Fibroblast of the aortic adventitia (primary cell): ENCODE measurements at places on chromosomes 5 and 9. TPM values are rescaled to one million over a fixed set of nuclear protein-coding genes. Genes with fewer than 3 reads are reported as not detected.

The ABLIM3 gene
- 13.9 and 24.9 TPM in 2 replicates for total RNA-seq

The GLRA1 gene
- total RNA-seq = not detected in 2 replicates

The LCN9 gene
- total RNA-seq = not detected in 2 replicates

The ANKH gene
- total RNA-seq = 36.0 and 82.2 TPM in 2 replicates

DNA sequence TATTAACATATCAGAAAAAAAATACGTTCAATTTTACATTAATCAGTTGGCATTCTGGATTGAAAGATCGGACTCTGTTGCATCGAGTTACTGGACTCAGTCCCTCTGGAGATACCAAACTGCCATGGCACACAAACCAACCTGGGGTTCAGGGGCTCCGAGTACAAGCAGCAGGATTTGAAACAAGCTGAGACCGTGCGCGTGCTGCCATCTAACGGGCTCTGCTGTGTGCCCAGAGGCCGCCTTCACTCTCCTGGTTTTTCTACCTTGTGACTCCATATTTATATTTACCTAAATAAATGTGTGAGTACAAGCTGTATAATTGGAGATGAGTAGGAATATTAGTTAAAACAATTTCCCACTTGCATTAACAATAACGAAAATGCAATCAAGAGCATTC lies 48.2 kb downstream of the ANXA1 start:
- DNase-seq = no peak

DNA sequence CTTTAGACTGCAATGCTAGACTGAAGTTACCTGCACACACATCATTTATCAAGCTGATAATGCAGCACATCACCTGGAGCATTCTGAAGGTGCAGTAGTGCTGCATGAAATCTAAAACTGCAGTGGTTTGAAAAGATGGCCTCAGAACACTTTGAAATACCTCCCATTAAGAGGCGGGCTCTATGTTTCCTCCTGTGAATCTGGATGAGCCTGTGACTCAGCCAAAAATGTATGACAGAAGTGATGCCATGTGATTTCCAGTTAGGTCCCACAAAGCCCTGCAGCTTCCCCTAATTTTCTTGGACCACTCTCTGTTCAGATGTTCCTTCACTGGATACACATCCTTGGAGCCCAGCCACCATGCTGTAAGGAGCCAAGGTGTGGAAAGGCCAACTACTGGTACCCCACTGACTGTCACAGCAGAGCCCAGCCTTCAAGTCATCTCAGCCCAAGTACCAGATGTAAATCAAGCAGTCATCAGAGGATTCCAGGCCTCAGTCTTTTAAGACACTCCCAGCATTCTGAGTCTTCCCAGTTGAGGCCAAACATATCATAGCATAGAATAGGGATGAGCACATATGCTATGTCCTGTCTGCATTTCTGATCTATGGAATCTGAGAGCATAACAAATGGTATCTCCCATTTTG lies 27.2 kb upstream of the DEPDC1B start:
- no peak for DNase-seq

GRCh38 chr5:83118976-83119375 lies 41.6 kb downstream of the XRCC4 start:
- no peak for DNase-seq

DNA sequence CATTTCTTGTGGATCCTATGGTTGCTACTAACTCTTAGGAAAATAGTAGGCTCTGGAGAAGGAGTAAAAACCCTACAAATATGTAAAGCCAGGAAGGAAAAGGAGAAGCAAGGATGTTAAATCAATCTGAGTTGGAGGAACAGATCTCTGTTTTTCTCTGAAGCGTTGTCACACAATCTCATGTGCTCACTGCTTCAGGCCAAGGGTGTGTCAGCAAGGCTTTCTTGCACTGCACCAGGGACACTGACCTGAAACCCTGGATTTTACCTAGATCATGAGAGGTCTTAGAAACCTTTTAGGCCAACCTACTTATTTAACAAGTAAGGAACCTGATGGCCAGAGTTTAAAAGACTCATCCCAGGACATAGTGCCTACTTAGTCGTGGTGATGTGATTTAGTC lies 12.5 kb upstream of the AGXT2 start:
- DNase-seq = no peak

DNA sequence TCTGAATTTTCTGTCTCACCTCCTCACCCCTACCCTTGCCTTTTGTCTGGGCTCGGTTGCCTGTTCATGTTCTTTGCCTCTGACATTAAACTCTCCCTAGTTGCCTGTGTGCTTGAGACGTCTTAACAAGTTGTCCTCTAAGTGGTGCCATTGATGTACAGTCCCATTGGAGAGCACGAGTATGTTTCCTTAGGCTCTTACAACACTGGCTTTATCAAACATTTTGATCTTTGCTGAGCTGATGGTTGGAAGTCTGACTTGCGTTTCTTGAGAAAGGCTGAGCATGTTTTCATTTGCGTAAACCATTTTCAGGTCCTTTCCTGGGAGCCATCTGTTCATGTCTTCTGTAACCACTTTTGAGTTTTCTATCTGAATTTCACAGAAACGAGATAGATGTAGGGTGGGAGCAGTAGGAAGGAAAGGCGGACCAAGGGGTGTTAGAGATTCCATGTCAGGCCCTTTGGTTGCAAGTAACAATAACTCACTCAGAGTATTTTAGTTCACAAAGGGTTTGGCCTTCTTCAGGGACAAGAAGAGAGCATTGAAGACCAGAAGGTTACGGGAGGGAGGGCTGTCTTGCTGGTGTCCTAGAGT lies 35.4 kb downstream of the OTULIN start:
- no peak for DNase-seq

DNA sequence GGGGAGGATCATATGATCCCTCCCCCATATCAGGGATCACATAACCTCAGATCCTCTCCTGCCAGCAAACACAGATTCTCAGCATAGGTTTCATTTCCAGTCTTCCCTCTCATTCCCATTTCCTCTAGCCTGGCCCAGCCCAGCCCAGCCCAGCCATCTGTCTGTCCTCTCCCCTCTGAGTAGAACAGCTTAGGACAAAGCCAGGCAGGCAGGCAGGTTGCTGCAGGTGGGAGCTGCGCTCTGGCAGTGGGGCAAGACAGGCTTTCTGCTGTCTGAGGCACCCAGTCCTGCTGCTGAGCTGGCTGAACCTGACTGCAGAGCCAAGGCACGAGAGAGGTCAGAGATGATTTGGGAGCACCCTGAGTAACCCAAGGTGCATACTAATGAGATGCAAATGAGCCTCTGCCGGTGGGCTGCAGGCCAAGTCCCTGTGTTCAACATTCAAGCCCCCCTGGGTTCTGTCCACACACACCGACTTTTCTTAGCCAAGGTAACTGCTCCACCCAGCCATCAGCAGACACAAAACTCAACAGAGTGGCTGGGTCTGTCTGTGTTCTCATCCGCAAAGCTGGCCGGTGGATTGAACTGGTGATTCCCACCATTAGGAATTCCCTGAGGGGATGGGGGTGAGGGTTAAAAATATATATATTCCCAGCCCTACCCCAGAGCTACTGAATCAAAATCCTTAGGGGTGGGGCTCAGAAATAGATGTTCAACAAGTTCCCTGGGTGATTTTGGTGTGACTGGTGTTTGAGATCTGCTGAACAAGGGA lies 9.1 kb downstream of the FAT2 start:
- no peak for DNase-seq

- no peak for DNase-seq
Observed at GRCh38 chr5:126192226-126192625, 231.0 kb upstream of the GRAMD2B start.

DNA sequence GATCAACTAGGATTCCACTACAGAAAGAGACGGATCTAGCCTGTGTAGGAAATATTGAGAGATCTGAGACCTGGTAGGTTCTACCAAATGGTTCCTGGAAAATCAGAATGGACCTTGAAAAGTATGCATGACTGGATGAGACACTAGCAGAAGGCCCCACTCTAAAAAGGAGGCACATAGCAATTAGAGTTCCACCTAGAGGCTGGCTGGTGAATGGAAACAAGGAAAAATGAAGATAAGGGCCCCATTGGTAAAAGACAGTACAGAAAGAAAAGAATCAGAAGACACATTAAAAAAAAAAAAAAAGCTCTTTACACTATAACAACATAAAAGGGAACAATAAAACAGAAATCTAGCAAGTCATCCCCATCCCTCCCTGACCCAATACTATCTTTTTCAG lies 518.5 kb downstream of the NR2F1-AS1 start:
- DNase-seq = peak; percentile 25

DNA sequence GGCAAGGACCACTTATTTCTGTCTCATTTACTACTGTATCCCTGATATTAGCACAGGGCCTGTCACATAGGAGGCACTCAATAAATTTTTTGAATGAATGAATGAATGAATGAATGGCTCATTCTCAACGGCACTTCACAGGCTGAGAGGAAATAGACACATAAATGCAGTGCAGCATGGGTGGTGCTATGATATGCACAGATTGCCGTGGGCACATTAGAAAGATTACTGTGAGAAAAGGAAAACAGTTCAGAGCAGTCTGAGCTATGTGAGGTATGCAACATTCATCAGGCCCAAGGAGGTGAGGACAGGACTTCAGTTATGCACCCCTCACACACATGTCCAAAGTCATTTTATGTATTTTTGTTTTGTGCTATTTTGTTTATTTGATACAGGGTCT lies 6.4 kb upstream of the NOL6 start:
- DNase-seq = no peak
